ENCODE measurements at places on chromosomes 3 and 15. TPM values are rescaled to one million over a fixed set of nuclear protein-coding genes. Genes with fewer than 3 reads are reported as not detected.

- no peak for DNase-seq
Measured at GRCh38 chr15:29131840-29132420, 137.7 kb downstream of the NSMCE3 start.

Gene OR5K3
- not detected for total RNA-seq

Gene AADACL2
- total RNA-seq = not detected

DNA sequence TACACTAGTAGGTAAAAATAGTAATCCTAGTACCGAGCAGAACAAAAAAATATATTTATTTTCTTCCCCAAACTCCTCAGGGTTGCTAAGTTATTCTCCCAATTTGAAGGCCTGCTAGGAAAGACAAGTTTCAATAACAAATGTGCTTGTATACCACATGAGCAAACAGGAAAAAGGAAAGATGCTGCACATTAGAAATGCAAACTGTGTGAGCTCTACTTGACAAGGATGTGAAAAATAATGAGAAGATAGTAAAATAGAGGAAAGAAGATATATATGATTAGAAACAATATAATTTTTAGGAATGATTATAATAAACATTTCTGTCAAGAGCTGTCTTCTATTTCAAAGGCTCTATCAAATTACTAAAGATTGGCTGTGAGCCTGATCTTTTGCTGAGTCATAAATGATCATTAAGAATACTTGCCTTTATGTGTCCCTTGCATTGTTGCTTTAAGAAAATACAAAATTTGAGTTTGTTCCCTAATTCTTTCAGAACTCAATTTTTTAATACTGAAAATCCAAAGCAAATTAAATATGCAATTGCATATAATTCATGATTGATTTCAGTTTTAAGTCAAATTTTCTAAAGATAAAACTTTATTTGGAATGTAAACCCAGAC lies 174.2 kb downstream of the NEK10 start:
- peak; percentile 43 for DNase-seq

Gene PAK6
- 6.4 TPM for total RNA-seq

DNA sequence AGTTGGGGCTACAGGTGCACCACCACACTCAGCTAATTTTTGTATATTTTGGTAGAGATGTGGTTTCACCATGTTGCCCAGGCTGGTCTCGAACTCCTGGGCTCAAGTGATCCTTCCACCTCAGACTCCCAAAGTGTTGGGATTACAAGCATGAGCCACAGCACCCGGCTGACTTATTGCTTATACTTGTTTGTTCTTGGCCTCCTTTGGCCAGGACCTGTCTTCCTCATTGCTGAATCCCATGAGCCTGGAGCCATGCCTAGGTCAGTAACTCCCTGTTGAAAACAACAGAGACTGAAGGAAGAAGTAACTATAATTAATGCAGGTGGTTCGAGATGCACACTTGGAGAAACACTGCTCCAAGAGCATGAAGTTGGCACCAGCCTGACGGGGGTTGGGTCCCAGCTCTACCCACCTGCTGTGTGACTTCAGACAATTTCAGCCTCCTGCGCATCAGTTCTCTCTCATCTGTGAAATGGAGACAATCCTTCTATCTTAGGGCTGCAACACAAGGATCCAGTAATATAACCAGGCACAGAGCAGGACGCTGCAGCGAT lies 38.9 kb downstream of the CPN2 start:
- no peak for DNase-seq

DNA sequence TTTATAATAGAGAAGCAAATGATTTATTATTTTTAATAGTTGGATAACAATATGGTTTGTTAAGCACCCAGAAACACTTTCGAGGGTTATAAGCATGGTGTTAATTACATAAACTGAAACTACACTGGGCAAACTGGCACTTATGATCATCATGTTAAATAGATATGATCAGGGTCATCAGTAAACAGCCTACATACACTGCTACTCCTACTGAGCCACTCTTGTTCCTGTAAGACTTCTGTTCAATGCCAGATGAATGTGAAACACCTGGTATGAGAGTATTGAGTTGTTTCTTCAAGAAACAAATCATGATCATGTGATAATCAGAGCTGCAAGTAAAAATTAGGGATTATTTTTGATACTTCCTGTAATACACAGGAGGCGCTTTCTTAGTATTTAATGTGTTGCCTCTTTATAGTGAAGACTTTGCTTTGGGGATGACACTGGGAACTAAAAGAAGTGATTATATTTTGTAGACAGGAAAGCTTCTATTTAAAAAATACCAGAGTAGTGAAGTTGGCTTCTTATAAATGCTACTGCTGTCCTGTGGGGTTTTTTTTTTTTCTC lies 32.3 kb upstream of the UTS2B start:
- no peak for DNase-seq

Gene ACKR2
- not detected for total RNA-seq

Gene CTXN2
- not detected for total RNA-seq

Gene SLC38A3
- total RNA-seq = not detected

GRCh38 chr15:52257734-52258062 lies 37.9 kb downstream of the MYO5C start:
- DNase-seq = no peak
